ENCODE measurements at places on chromosomes 6 and 20.
A peak's percentile ranks its signal among the peaks of the same experiment; 100 is the strongest.

DNA sequence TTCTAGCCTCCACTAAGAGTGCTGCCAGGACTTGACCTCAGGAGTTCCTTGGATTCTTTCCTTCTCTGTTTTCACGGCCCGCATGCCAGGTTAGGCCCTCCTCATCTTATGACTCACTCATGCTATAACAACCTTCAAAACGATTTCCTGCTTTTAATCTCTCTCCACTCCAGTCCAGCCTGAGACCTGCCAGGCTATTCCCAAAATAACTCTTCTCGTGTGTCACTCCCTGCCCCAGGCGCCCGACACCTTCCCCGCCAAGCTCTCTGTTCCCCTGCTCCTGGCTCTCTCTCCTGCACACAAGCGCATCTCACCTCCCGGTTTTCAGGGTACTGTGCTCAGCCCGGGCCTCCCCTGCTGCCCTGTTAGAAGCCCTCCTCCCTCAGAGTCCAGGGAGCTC lies 64.1 kb upstream of the RPS6KA2 start:
- peak; percentile 88 for DNase-seq

GRCh38 chr6:7132398-7133035 lies 24.8 kb downstream of the RREB1 start:
- DNase-seq, result no peak

DNA sequence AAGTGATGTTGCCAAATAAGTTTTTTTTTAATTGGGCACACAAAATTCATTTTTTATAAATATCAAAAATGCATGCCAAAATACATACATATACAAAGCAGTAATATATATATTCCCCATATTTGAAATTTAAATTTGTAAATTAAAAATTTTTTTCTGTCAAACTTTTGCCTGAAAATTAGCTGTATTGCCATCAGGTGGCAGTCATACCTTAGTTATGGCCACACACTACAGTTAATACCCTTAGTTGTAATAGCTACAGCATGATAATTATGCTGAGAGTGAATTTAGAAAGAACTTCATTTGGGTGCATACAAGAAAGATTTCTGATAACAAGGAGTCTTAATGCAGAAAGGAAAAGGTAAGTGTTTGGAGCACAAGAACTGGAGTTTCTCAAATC lies 46.2 kb upstream of the SDHAF4 start:
- no peak for DNase-seq

- DNase-seq, result no peak
These were observed 330.8 kb upstream of the DEFB112 start for GRCh38 chr6:50380406-50381098.

DNA sequence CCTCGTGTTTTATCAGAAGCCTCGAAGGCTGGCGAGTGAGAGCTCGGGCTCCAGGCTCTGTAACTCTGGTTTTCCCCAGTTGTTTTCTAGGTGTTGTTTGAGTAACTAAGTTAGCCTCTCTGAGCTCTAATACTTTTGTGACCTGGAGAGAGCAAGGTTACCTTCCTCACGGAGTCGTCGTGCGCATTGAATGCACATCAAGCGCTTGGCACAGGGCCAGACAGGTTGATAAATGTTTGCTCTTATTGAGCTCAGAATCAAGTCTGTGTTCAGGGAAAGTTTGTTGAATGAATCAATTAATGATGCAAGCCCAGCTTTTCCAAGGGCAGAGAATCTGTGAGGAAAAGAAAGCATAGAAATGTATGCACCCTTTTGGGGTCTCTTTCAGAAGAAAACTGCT lies 33.5 kb downstream of the EDN3 start:
- no peak for DNase-seq

DNA sequence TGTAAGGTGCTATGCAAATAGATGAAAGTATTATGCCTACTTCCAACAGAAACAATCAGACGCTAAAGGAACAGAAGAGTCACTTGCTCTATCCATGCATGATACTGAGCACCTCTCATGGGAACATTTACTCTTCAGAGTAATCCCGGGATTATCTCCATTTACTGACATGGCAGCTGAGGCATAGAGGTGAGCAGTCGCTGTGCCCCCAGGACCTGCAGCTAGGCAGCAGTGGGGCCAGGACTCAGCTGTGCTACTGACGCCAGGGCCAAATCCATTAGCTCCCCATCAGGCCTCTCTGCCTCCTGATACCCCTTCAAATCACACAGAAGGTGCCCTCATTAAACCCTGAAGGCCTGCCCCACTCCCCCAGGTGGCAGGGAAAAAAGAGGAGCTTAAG lies 51.9 kb downstream of the TRAM2 start:
- no peak for DNase-seq

DNA sequence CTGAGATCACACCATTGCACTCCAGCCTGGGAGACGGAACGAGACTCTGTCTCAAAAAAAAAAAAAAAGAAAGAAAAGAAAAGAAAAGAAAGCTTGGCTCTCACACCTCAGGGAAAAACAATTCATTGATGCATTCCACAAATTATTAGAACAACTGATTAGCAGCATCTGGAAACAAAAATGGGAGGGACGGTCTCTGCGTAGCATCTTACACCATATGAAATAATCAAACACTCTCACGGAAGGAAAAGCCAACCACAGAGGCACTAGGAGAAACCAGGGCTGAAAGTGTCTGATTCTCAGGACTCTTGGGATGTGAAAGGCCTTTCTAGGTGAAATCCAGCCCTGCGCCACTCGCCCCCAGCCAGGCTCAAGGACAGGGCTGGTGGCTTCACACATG lies 2.3 kb upstream of the HELZ2 start:
- no peak for DNase-seq

DNA sequence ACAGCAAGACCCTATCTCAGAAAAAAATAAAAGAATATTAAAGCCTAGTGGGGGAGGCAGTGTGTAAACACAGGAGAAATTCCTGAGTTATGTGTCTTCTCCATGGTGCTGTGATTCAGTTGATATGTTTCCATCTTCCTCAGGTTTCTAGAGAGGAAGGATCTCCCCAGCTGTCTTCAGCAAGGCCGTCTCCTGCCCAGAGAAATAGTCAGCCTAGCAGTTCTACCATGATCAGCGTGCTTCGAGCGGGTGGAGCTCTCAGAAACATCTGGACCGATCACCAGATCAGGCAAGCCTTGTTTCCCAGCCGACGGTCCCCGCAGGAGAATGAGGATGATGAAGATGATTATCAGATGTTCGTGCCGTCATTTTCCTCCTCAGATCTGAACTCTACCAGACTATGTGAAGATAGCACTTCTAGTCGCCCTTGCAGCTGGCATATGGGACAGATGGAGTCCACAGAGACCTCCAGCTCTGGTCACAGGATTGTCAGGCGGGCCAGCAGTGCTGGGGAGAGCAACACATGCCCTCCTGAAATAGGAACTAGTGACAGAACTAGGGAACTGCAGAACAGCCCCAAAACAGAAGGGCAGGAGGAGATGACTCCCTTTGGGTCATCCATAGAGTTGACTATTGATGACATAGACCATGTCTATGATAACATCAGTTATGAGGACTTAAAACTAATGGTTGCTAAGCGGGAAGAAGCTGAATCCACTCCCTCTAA lies 34.9 kb upstream of the MTHFD1L start:
- DNase-seq, result no peak

DNA sequence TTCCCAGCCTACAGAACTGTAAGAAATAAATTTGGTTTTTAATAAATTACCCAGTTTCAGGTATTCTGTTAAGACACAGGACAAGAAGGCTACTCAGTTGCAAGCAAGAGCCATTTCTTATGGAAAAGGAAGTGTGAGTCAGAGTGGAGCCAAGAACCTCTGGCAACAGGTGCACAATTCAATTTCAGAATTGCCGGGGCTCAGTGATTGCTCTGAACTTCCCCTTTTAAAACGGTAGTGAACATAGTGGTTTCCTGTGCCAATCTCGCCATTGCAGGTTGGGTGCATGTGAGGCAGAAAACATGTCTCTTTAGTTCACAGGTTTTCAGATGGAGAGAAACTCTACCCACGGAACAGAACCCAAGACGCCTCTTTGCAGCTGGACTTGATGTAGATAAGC lies 16.4 kb downstream of the PIGT start:
- DNase-seq, result no peak

- DNase-seq, result no peak
These were observed 70.5 kb downstream of the NPEPL1 start for GRCh38 chr20:58763076-58763475.

Measured in RWPE1 (cell line).